ENCODE measurements at places on chromosomes 4 and X. TPM values are rescaled to one million over a fixed set of nuclear protein-coding genes. Genes with fewer than 3 reads are reported as not detected.

EGFL6 gene
- not detected for total RNA-seq

COL25A1 gene
- 0.59 TPM for total RNA-seq

NPNT gene
- 5.5 TPM for total RNA-seq

CRMP1 gene
- total RNA-seq = 1.1 TPM

KLKB1 gene
- total RNA-seq = 1.9 TPM

ZFP92 gene
- total RNA-seq = 0.85 TPM

CTAG2 gene
- not detected for total RNA-seq

SLC6A8 gene
- 71.3 TPM for total RNA-seq

GRID2 gene
- total RNA-seq = 0.16 TPM

GUF1 gene
- 28.9 TPM for total RNA-seq

NUP62CL gene
- not detected for total RNA-seq

ESX1 gene
- not detected for total RNA-seq

C4orf51 gene
- not detected for total RNA-seq

ZFP42 gene
- 0.26 TPM for total RNA-seq

SYTL5 gene
- 0.39 TPM for total RNA-seq

SPIN4 gene
- 0.63 TPM for total RNA-seq

PHEX gene
- total RNA-seq = not detected

ATOH1 gene
- total RNA-seq = not detected

FAM53A gene
- total RNA-seq = 1.9 TPM

DGKK gene
- total RNA-seq = not detected

MND1 gene
- total RNA-seq = not detected

RAB33A gene
- total RNA-seq = 8.3 TPM

NSG1 gene
- 19.6 TPM for total RNA-seq

OTC gene
- not detected for total RNA-seq

TMPRSS11E gene
- not detected for total RNA-seq

PNMA6A gene
- total RNA-seq = 2.9 TPM

FATE1 gene
- total RNA-seq = not detected

DKK2 gene
- total RNA-seq = 4.1 TPM

TSPAN5 gene
- 5.7 TPM for total RNA-seq

SULT1B1 gene
- 0.67 TPM for total RNA-seq

GEMIN8 gene
- 7.6 TPM for total RNA-seq

RRH gene
- not detected for total RNA-seq

UGT2A1 gene
- not detected for total RNA-seq

MAGEA11 gene
- total RNA-seq = not detected

All from right atrium auricular region (tissue), 2 donors.